ENCODE measurements at places on chromosomes 16 and 17. TPM values are rescaled to one million over a fixed set of nuclear protein-coding genes. Genes with fewer than 3 reads are reported as not detected.

DNA sequence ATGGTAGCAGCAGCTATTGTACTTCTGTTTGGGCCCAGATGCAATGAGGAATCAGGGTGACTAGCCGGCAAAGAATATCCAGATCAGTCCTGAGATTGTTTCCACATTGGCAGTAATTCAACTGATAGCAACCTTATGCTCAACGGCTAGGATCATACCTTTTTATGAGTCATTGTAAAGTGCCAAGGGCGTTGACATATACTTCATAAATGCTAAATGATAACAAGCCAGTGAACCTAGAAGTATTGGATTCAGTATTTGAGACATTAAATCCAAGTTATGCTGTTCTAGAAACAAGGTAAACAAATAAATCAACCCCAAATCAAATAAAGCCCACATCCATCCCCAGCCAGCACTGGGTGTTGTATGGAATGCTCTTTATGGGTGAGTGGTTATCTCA is 207.1 kb upstream of the ZFHX3 start:
- H3K27me3 ChIP-seq: no peaks in the 10 kb centered on the region
- no peaks in the 10 kb centered on the region for H3K36me3 ChIP-seq
- no peak overlapping the region for H3K27ac ChIP-seq
- no peaks in the 10 kb centered on the region for H3K4me1 ChIP-seq

- H3K36me3 ChIP-seq: no peaks in the 10 kb centered on the region
- H3K27me3 ChIP-seq: no peaks in the 10 kb centered on the region
- peaks cover 6% of the 10 kb centered on the region for H3K4me1 ChIP-seq
- no peak for DNase-seq
- H3K4me3 ChIP-seq: no peak overlapping the region
These were observed 18.2 kb downstream of the CMTM4 start for GRCh38 chr16:66678337-66678736.

DNA sequence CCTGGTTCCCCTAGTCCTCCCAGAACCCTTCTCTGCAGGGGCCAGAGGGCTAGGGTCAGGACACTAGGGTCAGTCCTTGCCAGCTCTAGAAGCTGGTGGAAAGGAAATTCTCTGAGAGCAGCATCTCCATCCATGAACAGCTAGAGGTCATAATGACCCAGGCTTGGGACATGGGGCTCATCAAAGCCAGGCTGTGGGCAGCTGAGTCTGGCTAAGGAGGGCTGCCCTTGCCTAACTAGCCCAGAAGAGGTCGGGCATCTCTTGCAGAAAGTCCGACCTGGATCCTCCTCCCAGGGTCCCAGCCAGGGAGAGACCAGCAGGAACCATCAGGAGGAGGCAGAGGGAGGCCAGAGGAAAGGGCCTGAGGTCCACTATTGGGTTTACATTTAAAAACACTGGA is 4.3 kb downstream of the MPO start:
- no peak overlapping the region for H3K27ac ChIP-seq
- no peaks in the 10 kb centered on the region for H3K36me3 ChIP-seq
- H3K4me1 ChIP-seq: peaks cover 10% of the 10 kb centered on the region
- DNase-seq: no peak
- H3K4me3 ChIP-seq: no peak overlapping the region

- no peaks in the 10 kb centered on the region for H3K27me3 ChIP-seq
- H3K36me3 ChIP-seq: no peaks in the 10 kb centered on the region
- H3K4me3 ChIP-seq: no peak overlapping the region
- DNase-seq: no peak
These were observed 10.6 kb downstream of the SLC46A1 start for GRCh38 chr17:28395426-28395825.

GRCh38 chr17:40916366-40916765 is 21.1 kb downstream of the KRT23 start:
- peak overlapping the region; percentile 12 for H3K27ac ChIP-seq
- no peaks in the 10 kb centered on the region for H3K36me3 ChIP-seq
- DNase-seq: no peak

Gene GSDMA
- 0.74 TPM for total RNA-seq

Data from vagina (tissue), 2 donors.